ENCODE measurements at places on chromosomes 7 and 10.

- no peak for DNase-seq
Observed at GRCh38 chr10:1807924-1808323, 70.6 kb upstream of the ADARB2 start.

- DNase-seq, result no peak
Observed at GRCh38 chr7:156816943-156817572, 75.9 kb downstream of the LMBR1 start.

DNA sequence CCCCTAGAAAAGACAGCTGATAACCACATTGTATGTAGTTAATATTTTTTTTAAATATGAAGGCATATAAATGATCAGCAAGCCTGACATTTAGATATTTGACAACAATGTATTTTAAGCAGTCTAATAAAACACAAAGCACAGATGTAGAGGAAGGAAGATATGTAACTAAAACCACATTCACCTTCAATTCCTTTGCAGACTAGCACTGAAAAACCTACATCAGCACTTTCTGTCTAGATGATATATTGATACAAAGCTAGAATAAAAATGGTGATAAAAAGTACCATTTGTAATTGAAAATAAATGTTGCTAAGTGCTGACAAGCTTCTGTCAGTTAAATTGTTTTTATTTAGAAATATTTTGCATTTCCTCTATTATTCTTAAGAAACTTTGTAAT lies 153.6 kb downstream of the IMMP2L start:
- DNase-seq, result no peak

GRCh38 chr7:151483711-151483983 lies 36.0 kb downstream of the RHEB start:
- no peak for DNase-seq

GRCh38 chr10:45640941-45641340 lies 31.6 kb downstream of the ZFAND4 start:
- no peak for DNase-seq

- no peak for DNase-seq
Observed at GRCh38 chr10:62665771-62666170, 138.7 kb upstream of the ADO start.

GRCh38 chr7:36852017-36852416 lies 127.7 kb upstream of the AOAH start:
- DNase-seq, result no peak

DNA sequence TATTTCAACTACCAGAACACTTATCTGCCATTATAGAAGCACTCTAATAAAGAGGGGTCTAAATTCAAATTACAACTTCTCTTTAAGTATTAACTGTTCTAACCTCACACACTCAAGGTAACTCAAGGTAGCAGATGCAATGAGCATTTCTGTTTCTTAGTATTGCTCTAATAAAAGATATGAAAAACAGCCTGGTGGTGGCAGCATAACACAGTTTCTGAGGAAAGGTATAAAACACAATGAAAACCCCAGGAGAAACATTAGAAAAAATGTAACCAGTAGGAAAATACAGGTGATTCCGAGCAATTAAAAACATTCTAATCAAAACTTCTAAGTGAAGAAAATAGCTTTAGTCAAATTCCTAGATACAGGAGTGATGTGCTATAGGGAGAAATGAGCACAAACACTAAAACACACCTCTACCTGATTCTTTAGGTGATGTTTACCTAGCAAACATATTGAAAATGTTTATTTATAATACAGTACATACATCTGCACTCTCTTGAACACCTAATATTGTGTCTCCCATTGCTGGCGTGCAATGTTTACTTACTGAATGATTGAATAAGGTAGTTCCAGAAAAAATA lies 3.5 kb downstream of the MKRN1 start:
- DNase-seq, result no peak

- peak; percentile 53 for DNase-seq
Observed at GRCh38 chr10:124539935-124540641, 78.5 kb downstream of the LHPP start.

GRCh38 chr7:95993380-95993779 lies 221.0 kb downstream of the DYNC1I1 start:
- DNase-seq, result no peak

GRCh38 chr7:76269895-76270294 lies 32.6 kb upstream of the HSPB1 start:
- no peak for DNase-seq

DNA sequence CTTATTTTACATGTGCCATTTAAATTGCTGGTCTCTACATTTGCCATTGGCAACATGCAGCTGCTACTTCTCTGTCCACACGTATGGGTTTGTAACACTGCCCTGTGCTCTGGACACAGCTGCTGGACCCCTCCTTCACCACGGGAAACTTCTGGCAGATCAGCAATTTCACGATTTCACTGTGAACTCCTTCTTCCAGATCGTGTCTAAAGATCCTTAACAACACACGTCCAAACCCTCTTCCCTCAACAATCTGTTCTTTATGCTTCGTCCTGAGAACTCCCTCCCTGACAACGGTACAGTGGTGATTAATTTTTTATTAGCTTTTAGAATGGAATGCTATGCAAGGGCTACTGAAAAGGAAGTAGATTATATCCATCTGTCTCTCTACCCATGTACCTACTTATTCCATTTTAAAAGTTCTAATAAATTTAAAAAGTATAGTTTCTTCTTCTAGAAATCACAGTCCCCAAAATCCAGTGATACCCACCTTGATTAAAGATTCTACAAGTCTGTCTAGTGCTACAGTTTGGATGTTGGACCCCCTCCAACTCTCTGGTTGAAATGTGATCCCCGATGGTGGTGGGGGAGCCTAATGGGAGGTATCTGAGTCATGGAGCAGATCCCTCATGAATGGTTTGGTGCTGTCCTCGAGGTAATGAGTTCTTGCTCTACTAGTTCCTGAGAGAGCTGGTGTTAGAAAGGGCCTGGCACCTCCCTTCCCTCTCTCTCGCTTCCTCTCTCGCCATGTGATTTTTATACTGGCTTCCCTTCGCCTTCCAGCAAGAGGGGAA lies 81.0 kb downstream of the KIAA1549 start:
- DNase-seq, result no peak

- no peak for DNase-seq
Observed at GRCh38 chr7:150400788-150401423, 21.8 kb downstream of the ZNF775 start.

GRCh38 chr7:106061301-106061979 lies 50.7 kb downstream of the SYPL1 start:
- DNase-seq, result no peak

DNA sequence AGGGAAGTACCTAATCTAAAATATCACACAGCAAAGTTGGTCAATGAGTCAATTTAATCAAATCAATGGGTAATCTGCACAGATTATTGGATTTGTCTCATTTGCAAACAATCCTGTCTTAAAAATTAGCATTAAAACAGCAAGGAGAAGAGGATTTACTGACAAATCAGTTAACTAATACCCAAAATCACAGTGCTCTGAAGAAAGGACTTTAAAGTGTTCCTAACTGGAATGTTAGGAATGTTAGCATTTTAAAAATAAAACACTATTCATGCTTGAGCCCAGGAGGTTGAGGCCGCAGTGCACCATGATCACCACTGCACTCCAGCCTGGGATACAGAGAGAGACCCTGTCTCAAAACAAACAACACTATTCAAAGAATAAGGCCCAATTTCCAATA lies 83.1 kb downstream of the CHCHD3 start:
- DNase-seq, result no peak

- DNase-seq, result no peak
Observed at GRCh38 chr7:3073763-3074458, 30.2 kb upstream of the CARD11 start.

DNA sequence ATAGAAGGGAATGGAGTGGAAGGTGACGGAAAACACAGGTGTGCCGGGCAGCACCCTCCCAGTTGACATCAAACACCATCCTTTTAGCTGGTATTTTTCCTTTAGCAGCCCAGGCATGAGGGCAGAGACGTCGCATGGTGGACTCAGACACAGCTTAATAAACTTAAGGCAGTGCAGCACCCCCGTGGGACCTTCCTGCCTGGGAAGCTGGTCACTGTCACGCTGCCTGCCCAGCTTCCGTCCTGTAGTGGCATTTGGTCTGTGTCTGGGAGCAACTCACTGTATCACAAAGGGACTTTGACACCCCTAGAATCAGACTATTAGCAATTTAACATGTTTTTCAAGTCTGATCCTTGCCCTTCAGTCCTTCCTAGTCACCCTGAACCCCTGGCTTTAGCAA lies 35.8 kb downstream of the IL15RA start:
- no peak for DNase-seq
